ENCODE measurements at places on chromosomes 11 and 22. TPM values are rescaled to one million over a fixed set of nuclear protein-coding genes. Genes with fewer than 3 reads are reported as not detected.

HORMAD2 gene
- total RNA-seq: not detected

ACRV1 gene
- total RNA-seq: not detected

MEN1 gene
- 44.9 TPM for total RNA-seq

UVRAG gene
- total RNA-seq: 10.7 TPM

CCDC34 gene
- 29.5 TPM for total RNA-seq

TTC36 gene
- total RNA-seq: not detected

TST gene
- 61.2 TPM for total RNA-seq

KDM4D gene
- total RNA-seq: 0.45 TPM

STX5 gene
- 25.3 TPM for total RNA-seq

MED15 gene
- total RNA-seq: 55.0 TPM

MS4A15 gene
- total RNA-seq: not detected

NRGN gene
- total RNA-seq: 10.5 TPM

KRTAP5-9 gene
- total RNA-seq: not detected

DRD4 gene
- total RNA-seq: 0.21 TPM

OR5A1 gene
- total RNA-seq: not detected

P2RY2 gene
- total RNA-seq: 11.4 TPM

IFITM10 gene
- total RNA-seq: 1.3 TPM

GAL3ST1 gene
- 8.0 TPM for total RNA-seq

HSPA8 gene
- total RNA-seq: 1,681 TPM

GLYATL1 gene
- not detected for total RNA-seq

CEND1 gene
- total RNA-seq: 2.5 TPM

CRYBB2 gene
- not detected for total RNA-seq

TPST2 gene
- 9.0 TPM for total RNA-seq

RASL10A gene
- total RNA-seq: 0.42 TPM

EMID1 gene
- total RNA-seq: 0.16 TPM

RBMXL2 gene
- total RNA-seq: not detected

ZNF215 gene
- 1.3 TPM for total RNA-seq

CDC42BPG gene
- total RNA-seq: 1.0 TPM

GP1BB gene
- total RNA-seq: 1.6 TPM

CDKN1C gene
- total RNA-seq: 0.74 TPM

UBTFL1 gene
- total RNA-seq: not detected

MAPK11 gene
- 4.7 TPM for total RNA-seq

PKNOX2 gene
- not detected for total RNA-seq

PANX2 gene
- 4.6 TPM for total RNA-seq

ROBO4 gene
- total RNA-seq: not detected

SYT8 gene
- total RNA-seq: not detected

OR4A16 gene
- not detected for total RNA-seq

SLC22A9 gene
- total RNA-seq: not detected

A4GALT gene
- 19.4 TPM for total RNA-seq

NRIP3 gene
- 0.81 TPM for total RNA-seq

SYT9 gene
- 0.18 TPM for total RNA-seq

FAM111B gene
- 7.5 TPM for total RNA-seq

CCDC116 gene
- total RNA-seq: 0.06 TPM

C1QTNF5 gene
- not detected for total RNA-seq

MFRP gene
- total RNA-seq: not detected

RIMBP3B gene
- 0.51 TPM for total RNA-seq

GRK2 gene
- 27.9 TPM for total RNA-seq

OR51E1 gene
- total RNA-seq: not detected

HSPB2 gene
- total RNA-seq: not detected

SGSM1 gene
- total RNA-seq: 0.64 TPM

IRAG1 gene
- 0.02 TPM for total RNA-seq

UBASH3B gene
- total RNA-seq: 38.2 TPM

CRACR2B gene
- 4.8 TPM for total RNA-seq

CBLIF gene
- total RNA-seq: not detected

C11orf87 gene
- total RNA-seq: 0.01 TPM

TMEM25 gene
- total RNA-seq: 0.17 TPM

RIC3 gene
- total RNA-seq: 2.0 TPM

OR6T1 gene
- not detected for total RNA-seq

Measured in A549 treated with CORT108297 at 1 μM for 4 hours (cell line).